CD4-positive, alpha-beta T cell treated with Interleukin-2 at 100 ng/mL for 4 hours (primary cell): ENCODE measurements at places on chromosomes 7 and 10.

DNA sequence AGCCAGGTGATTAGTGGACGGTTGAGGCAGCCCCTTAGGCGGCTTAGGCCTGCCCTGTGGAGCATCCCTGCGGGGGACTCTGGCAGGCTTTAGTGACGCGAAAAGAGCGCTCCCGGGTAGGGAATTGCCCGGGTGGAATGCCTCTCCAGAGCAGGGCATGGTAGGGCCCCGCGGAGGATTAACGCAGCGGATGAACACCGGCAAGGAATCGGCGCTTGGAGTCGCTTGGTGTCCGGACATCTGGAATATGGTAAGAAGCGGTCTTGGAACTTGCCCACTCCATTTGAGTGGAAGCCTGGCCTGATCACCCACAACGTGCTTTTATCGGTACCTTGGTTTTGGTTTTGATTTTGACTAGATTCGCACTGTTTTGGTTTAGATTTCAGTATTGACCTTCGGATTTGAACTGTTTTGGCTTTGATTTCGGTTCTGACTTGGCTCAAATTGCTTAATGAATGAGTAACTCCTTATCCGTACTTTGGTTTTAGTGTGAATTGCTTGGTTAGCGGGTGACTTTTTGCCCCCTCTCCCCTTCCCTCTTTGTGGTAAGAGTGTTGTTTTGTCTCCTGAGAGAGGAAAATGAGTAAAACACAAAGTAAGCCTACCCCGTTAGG, 24.2 kb upstream of the CHST3 start:
- DNase-seq: no peak

DNA sequence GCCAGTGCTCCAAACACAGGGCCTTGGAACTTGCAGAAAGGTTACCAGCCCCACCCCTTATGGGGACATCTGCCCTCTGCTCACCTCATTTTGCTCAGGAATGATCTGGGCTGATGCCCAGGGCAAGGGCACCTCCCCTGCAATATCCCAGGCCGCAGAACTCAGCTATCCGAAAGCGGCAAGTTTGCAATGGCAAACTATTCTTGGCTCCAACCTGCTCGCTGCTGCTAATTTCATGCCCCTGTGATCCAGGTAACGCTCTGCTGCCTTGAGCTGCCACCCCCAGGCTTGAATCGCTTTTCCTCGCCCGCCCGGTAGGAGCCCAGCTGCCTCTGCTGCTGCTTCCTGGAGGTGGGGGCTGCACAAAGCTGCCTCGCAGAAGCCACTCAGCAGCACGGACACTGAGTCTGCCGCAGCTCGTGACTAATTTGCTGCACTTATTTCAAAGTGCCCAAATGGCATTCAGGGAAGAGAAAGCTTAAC, 18.2 kb downstream of the SLC29A3 start:
- DNase-seq: no peak

DNA sequence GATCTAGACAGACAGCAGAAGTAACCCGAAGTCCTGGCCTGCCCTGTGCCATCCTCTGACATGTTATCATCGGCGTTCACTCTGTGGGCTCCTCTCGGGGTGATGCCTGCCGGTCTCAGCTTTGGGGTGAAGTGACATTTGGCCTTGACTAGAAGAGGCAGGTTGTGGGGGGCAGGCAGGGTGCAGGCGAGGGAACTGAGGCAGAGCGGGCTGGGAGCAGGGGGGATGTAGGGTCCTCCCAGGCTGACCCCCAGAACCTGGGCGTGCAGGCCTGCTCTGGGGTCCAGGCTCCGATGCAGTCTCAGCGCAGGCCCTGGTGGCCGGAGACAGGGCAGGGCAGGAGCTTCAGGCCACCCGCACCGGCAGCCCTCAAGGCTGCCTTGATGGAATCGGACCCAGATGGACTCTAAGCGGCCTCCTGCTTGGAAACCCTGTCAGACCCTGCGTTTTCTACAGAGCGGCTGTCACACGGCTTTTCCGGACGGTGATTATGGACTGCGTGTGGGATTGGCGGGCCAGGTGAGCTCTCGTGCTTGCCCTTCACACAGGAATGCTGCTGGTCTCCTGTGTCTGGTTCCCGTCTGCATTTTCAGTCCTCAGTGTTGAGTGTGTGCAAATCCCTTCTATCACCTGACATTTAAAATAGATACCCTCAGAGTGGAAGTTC, 842 bp upstream of the JAKMIP3 start:
- no peak for DNase-seq

- no peak for DNase-seq
These were observed 63.2 kb downstream of the ATE1 start for GRCh38 chr10:121864653-121865052.

GRCh38 chr7:137080516-137081203, 212.2 kb downstream of the CHRM2 start:
- no peak for DNase-seq

DNA sequence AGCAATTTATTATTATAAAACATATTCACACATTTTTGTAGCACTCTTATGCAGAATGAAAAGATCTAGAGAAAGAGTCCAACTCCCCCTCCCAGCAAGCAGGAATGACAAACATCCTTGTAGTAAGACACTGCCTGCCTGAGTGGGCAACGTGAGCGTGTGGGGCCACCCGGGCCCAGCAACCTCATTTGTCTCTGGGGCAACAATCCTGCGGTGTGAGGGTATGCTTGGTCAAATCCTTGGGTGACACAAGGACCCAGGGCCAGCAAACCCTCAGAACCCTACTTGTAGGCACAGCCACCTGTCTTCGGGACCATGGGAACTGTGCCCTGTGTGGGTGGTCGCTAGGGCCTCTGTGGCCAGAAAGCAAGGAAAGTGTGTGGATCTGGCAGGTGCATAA, 10.7 kb downstream of the RHEB start:
- DNase-seq: no peak

- no peak for DNase-seq
These were observed 95.7 kb downstream of the WDFY4 start for GRCh38 chr10:48780341-48780740.

- DNase-seq: peak; percentile 79
These were observed 11.8 kb upstream of the ACBD5 start for GRCh38 chr10:27252267-27253000.

DNA sequence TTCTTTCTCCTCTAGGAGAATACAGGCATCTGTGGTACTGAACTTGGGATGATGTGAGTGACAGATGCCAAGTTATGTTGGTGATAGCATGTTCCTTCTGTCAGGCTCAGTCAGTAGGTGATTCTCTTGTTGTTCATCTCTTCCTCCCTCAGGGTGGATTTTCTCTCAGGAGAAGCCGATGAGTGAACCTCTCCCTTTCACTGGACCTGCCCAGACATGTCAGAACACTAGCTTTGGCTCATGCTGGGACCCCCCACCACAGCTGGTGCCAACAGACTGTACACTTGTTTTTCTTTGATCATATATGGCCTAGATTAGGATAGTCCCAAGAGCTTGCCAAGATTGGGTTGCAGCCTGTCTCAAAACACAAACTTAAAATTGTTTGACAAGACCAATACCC, 129.4 kb downstream of the BMPER start:
- no peak for DNase-seq

- DNase-seq: no peak
These were observed 57.2 kb downstream of the RAB18 start for GRCh38 chr10:27561334-27561733.

DNA sequence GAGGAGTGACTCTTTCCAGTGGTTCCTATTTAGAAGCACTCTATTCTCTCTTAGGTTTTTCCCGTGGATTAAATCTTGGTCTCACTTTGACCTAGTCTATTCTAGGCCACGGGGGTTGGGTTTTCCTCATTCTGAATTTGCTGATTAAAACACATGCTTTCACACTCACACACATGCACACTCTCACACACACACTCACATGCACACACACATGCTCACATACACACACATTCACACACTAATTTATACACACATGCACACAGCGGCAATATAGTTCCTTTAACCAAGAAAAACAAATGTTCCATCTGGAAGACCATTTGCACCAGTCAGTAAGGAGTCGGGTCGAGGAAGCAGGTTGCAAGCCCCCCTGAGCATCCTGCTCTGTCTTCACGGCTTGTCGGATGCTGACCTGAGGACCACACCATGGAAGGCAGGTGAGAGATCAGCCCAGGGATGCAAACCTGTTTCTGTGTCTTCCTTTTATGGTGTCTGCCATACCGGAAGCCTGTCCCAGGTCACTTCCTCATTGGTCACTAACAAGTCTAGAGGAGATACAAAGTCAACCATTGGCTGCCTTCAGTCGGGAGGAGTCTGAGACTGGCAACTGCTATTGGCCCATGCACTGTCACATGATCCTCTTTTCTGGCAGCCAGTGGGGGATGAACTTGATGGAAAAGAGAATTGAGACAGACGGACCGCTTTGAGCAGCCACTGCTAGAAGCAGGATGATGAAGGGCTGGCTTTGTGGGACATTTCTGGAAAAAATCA, 330.8 kb downstream of the FGFR2 start:
- DNase-seq: no peak

GRCh38 chr10:72308320-72308987, 34.7 kb downstream of the DDIT4 start:
- no peak for DNase-seq

- no peak for DNase-seq
These were observed 279.4 kb downstream of the SORCS3 start for GRCh38 chr10:104920476-104920875.

- DNase-seq: no peak
These were observed 704 bp upstream of the ERLIN1 start for GRCh38 chr10:100186253-100187212.

DNA sequence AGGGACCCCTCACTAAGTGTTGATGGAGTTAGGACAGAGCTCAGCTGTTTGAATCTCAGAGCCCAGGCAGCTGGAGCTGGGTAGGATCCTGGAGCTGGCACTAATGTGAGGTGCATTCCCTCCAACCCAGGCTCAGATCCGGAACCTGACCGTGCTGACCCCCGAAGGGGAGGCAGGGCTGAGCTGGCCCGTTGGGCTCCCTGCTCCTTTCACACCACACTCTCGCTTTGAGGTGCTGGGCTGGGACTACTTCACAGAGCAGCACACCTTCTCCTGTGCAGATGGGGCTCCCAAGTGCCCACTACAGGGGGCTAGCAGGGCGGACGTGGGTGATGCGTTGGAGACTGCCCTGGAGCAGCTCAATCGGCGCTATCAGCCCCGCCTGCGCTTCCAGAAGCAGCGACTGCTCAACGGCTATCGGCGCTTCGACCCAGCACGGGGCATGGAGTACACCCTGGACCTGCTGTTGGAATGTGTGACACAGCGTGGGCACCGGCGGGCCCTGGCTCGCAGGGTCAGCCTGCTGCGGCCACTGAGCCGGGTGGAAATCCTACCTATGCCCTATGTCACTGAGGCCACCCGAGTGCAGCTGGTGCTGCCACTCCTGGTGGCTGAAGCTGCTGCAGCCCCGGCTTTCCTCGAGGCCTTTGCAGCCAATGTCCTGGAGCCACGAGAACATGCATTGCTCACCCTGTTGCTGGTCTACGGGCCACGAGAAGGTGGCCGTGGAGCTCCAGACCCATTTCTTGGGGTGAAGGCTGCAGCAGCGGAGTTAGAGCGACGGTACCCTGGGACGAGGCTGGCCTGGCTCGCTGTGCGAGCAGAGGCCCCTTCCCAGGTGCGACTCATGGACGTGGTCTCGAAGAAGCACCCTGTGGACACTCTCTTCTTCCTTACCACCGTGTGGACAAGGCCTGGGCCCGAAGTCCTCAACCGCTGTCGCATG, 5.2 kb downstream of the CHPF2 start:
- DNase-seq: no peak

DNA sequence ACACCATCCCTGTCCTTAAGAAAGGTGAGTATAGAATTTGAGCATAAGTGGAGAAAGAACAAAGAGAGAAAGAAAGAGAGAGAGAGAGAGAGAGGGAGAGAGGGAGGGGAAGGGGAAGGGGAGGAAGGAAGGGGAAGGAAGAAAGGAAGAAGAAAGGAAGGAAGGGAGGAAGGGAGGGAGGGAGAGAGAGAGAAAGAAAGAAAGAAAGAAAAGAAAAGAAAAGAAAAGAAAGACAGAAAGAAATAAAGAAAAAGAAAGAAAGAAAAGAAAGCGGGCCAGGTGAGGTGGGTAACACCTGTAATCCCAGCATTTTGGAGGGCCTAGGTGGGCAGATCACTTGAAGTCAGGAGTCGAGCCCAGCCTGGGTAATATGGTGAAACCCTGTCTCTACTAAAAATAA, 19.9 kb downstream of the CCL24 start:
- no peak for DNase-seq

GRCh38 chr7:55515569-55516279, 56.6 kb downstream of the VOPP1 start:
- no peak for DNase-seq

DNA sequence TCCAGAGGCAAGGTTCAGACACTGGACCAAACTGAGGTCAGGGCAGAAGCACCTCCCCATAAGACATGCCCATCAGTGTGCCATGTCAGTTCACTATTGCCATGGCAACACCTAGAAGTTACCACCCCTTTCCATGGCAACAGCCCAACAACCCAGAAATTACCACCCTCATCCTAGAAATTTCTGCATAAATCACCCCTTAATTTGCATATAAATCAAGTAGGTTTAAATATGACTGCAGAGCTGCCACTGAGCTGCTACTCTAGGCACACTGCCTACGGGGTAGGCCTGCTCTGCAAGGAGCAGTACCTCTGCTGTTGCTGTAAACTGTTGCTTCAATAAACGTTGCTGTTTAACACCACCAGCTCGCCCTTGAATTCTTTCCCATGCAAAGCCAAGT, 12.7 kb downstream of the STEAP2 start:
- DNase-seq: no peak
